Activated CD4-positive, alpha-beta memory T cell treated with anti-CD3 and anti-CD28 coated beads for 36 hours (primary cell): ENCODE measurements at places on chromosomes 7 and 10. TPM values are rescaled to one million over a fixed set of nuclear protein-coding genes. Genes with fewer than 3 reads are reported as not detected.

DNA sequence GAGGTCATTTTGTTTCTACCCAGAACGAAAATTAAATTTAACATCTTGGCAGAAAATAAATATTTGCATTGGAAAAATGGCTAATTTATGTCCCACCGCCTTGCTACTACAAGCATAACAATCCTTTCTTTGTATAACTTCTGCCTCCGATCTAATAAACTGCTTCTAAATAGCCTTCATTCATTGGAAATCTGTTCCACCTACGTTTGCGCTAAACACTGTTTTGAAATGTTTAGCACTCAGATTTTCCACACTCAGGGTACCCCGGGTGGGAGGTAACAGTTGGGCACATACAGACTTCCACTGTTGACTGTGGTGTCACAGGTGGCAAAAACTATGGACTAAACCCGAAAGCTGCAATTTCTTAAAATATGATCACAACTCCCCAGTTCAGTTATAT, 96.4 kb downstream of the FGFR2 start:
- no peaks in the 10 kb centered on the region for H3K36me3 ChIP-seq
- no peak overlapping the region for H3K4me3 ChIP-seq
- no peak overlapping the region for H3K27ac ChIP-seq
- no peaks in the 10 kb centered on the region for H3K27me3 ChIP-seq

GRCh38 chr7:7159063-7159658, 23.2 kb upstream of the C1GALT1 start:
- H3K4me3 ChIP-seq = peak overlapping the region; percentile 46
- H3K4me1 ChIP-seq = peaks cover 44% of the 10 kb centered on the region
- peak overlapping the region; percentile 2 for H3K27ac ChIP-seq
- peaks cover 4% of the 10 kb centered on the region for H3K36me3 ChIP-seq
- no peak for DNase-seq

GRCh38 chr7:140197218-140197890, 20.6 kb upstream of the KDM7A start:
- peaks cover 4% of the 10 kb centered on the region for H3K36me3 ChIP-seq
- H3K4me1 ChIP-seq = peaks cover 31% of the 10 kb centered on the region
- no peak overlapping the region for H3K27ac ChIP-seq
- no peak overlapping the region for H3K4me3 ChIP-seq
- H3K27me3 ChIP-seq = no peaks in the 10 kb centered on the region
- no peak for DNase-seq

DNA sequence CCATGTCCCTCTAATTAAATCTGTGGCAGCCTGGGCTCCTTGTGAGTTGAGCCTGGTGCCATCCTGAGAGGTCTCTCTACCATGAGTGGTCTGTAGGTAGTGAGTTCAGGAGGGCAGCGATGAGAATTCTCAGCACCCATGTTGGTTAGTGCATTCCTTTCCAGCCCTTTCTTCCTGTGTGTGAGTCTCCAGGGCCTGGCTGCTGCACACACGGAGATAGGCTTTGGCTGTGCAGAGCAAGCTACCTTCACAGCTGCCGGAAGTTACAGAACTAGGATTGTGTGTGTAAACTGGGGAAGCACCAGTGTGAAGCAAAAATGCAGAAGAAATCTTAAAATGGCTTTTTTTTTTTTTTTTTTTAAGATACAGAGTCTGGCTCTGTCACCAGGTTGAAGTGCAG, 358.6 kb downstream of the PAXIP1 start:
- H3K4me3 ChIP-seq = no peak overlapping the region
- H3K36me3 ChIP-seq = no peaks in the 10 kb centered on the region
- no peaks in the 10 kb centered on the region for H3K4me1 ChIP-seq
- no peak for DNase-seq

DNA sequence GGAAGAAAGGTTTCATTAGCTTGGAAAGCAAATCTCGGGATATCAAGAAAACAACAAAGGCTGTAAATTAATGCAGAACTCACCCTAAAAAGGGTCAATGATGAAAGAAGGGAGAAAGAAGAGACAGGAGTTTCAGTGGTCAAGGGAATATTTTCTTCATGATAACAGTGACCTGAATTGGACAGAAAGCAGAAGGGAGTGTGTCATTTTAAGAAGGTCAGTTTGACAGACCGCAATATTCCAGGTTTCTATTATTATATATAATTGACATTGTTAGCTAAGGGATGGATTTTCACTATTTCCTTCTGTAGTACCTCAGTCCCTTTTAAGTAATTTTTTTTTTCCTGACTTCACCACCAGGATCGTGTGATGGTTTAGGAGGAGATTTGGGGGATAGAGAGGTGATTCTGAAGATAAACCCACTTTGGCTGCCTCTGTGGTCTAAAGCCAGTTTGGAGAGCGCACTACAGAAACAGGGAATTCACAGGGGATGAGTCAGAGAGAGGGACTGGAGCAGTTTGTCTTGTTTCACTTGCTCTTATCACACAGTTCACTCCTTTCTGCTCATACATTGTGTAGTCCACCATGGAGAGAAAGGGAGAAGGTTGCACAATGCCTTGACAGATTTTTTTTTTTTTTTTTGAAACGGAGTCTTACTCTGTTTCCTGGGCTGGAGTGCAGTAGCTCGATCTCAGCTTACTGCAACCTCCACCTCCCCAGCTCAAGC, 417.9 kb downstream of the AUTS2 start:
- H3K4me3 ChIP-seq = no peak overlapping the region
- no peak for DNase-seq
- H3K4me1 ChIP-seq = no peaks in the 10 kb centered on the region
- no peak overlapping the region for H3K27ac ChIP-seq
- no peaks in the 10 kb centered on the region for H3K36me3 ChIP-seq

DNA sequence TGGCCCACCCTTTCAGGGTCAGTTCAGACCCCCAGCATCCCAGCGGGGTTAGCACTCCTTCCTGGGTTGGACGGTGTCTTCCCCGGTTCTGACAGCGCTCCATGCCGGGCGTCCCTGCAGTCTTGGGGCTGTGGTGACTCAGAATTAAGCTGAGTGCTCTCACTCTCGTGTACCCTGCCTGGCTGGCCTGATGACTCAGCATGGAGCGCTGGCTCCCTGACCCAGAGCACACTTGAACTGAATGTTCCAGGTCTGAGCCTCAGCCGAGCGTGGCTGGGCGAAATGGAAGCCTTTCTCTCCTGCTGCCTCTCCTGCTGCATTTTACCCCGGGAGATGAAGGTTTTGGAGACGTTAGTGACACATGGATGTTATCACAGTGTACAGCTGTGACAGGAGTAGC, 7.1 kb downstream of the BAG3 start:
- no peak overlapping the region for H3K27ac ChIP-seq
- peaks cover 74% of the 10 kb centered on the region for H3K4me1 ChIP-seq
- no peak overlapping the region for H3K4me3 ChIP-seq
- DNase-seq = peak; percentile 31

The TDRD1 gene
- total RNA-seq = 0.90 TPM

The MYO3A gene
- not detected for total RNA-seq
